ENCODE measurements at places on chromosomes 7 and 10. TPM values are rescaled to one million over a fixed set of nuclear protein-coding genes. Genes with fewer than 3 reads are reported as not detected.

Gene GSTO2
- total RNA-seq = 11.7 TPM

Gene SRRM3
- total RNA-seq = 8.2 TPM

Gene CCL24
- not detected for total RNA-seq

DNA sequence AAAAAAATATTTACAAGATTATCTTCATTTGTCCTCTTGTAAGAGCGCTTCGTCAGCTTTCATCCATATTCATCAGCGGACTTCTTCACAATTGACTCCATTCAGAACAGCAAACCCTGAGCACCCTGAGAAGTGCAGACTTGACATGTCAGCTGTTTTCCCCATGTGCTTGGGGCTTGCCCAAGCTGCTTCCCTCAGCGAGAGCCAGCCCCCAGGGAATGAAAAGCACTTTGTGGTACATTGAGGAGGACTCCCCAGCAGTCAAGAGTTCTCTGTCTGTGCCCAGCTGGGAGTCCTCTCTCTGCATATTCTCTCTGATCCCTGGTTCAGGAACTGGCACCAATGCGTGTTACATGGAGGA lies 22.7 kb downstream of the HKDC1 start:
- no peaks in the 10 kb centered on the region for H3K36me3 ChIP-seq
- peaks cover 2% of the 10 kb centered on the region for H3K4me1 ChIP-seq
- no peak overlapping the region for H3K27ac ChIP-seq

GRCh38 chr7:101352920-101353308 lies 9.8 kb upstream of the COL26A1 start:
- H3K27me3 ChIP-seq = no peaks in the 10 kb centered on the region
- no peak overlapping the region for H3K27ac ChIP-seq
- H3K4me3 ChIP-seq = no peak overlapping the region
- H3K4me1 ChIP-seq = peaks cover 14% of the 10 kb centered on the region
